ENCODE measurements at places on chromosomes 2 and 18.

DNA sequence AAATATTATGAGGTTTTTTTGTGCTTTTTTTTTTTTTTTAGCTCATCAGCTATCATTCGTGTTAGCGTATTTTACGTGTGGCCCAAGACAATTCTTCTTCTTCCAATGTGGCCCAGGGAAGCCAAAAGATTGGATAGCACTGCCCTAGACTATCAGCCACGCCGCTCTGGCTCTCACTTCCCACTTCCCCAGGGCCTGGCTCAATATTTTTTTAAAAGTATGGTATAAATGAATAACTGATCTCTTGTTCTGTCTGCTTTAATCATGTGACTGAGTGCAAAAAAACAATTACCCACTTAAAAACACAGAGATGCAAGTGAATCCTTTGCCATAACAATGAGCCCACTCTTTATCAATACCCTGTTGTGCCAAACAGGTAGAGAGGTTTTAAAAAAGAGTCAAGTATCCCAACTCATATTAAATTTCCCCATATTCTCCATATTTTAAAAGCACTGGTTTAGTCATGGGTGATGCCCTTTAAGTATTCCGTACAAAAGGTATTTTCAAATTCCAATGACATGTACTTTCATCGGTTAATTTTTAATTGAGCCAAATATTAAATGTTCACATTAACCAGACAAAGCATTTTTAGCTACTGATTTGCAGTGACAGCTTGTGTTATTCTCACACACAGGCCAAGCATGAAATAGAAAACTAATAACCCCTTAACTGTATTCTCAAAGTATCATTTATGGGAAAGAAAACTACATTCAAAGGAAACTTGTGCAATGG is 12.6 kb downstream of the BCL2 start:
- DNase-seq = no peak

- DNase-seq = no peak
Observed at GRCh38 chr2:69570474-69570873, 73.1 kb downstream of the AAK1 start.

DNA sequence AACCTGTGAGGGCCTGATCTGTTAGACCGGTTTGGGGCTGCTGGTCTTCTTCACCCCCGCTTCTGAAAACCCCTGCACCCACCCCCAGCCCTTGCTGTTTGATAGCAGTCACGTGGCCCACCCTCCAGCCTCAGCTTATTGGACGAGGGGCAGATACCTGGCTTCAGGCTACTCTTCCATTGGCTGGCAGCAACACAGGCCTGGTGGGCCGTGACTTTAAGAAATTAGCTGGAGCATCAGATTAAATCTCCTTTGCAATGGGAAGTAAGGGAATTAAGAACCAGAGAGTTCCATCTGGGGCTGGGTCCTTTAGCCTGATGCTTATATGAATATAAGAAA is 107.3 kb downstream of the KLHL29 start:
- DNase-seq = no peak

GRCh38 chr2:123913143-123913735 is 111.8 kb upstream of the CNTNAP5 start:
- DNase-seq = no peak

DNA sequence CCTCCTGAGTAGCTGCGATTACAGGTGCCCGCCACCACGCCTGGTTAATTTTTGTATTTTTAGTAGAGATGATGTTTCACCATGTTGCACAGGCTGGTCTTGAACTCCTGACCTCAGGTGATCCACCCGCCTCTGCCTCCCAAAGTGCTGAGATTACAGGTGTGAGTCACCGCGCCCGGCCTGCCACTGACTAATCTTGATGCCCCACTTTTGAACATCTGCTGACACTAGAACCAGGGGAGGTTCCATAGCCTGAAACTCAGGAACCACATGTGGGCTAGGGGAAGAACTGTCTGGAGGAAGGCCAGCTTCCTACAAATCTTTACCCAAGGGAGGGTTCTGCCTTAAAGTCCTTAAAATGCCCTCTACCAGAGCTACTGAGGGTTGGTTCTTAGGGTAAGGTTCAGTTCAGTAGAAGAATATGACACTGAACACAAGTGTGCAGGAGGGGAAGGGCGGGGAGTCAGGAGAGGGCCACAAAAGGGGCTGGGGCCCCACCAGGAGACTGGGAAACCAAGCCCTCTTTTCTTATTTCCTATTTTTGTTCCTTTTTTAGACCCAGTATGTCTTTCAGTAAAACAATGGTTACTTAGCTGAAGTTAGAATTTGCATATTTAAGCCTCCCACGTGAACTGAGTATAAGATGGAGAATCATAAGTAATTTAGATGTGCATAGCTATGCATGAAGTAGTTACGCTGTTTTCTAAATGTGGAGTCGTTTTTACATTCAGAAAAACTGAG is 6.3 kb upstream of the RAB31 start:
- DNase-seq = no peak

DNA sequence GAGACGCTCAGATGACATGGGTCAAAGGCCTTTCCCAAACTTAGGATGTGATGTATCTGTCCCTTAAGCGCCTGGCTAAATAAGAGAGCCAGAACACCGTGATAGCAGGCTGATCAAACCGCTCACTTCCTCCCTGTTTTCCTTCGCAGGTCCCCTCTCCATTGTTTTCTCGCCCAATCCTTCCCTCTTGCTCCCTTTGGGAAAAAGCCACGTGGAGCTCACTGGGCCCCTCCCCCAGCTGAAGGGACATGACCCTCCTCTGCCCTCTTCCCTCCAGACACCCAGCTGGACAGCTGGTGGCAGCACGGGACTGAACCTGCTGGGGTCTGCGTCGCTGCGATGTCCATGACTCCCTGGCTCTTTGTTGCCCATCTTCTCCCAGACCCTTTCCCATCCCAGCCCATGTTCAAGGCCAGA is 201.7 kb downstream of the TNS1 start:
- DNase-seq = no peak

DNA sequence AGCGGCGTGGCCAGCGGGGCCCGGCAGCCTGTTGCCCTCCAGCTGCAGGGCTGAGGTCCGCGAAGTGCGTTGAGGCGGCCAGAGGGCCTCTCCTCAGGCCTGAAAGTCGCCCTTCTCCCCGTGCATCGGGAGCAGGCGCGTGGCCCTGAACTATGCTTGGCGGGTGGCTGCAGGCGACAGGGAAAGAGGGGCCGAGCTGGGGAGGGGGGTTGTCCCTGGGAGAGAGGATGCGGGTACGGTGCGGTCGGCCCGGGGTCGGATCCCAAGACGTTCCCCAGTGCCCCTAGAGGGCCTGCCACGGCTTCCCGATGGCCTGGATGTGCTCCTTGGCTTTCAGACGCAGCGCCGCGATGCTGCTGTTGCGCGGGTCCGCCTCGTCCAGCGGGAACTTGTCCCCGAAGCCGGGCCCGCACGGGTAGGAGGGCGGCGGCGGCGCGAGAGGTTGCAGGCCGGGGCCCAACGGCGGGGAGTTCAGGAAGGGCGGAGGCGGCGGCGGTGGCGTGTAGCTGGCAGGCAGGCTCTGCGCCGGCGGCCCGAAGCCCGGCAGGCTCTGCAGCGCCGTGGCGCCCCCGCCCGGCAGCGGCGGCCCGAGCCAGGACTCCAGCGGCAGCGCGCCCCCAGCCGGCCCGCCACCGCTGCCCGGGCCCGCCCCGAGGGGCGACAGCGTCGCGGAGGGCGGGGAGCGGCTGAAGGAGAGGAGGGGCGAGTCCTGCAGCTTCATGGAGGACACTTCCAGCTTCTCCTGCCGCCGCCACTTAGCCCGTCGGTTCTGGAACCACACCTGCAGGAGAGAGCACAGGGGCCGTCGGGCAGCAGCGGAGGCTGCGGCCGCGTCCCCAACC is 4.3 kb downstream of the RAX start:
- no peak for DNase-seq

GRCh38 chr2:30147196-30147714 is 448 bp downstream of the YPEL5 start:
- DNase-seq = no peak

DNA sequence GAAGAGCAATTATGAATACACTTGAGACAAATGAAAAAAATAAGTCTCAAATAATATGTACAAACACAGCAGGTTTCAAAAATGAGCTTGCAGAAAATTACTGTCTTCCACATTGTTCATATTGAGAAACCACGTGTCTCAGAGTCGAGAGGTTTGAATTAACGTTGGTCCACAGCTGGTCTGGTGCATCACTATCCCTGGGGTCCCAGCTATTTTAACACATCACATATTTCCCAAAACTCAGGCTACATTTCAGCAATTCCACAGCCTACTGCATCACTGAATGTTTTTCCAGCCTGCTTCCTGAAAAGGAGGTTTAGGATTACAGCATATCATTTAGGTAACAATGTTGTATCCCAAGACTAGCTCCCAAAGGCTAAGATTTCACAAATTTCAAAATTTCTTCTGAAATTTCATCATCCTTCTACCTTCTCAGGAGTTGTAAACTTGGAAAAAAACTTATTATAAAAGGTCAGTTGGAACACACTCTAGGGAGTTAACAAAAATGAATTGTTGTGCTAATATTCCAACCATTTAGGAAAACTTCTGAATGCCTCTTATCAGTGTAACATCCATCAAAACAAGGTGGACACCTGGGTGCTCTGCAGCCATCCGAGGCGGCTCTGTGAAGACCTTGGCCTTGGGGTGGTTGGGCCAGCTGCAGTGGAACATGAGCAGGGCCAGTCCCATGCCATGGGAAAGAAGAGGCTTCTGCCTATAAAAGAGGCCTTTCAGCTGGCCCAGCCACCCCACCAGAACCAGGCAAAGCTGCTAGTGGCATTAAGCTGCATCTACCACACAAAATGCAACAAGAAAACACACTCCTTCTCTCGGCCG is 198.1 kb upstream of the RBBP8 start:
- DNase-seq = no peak

DNA sequence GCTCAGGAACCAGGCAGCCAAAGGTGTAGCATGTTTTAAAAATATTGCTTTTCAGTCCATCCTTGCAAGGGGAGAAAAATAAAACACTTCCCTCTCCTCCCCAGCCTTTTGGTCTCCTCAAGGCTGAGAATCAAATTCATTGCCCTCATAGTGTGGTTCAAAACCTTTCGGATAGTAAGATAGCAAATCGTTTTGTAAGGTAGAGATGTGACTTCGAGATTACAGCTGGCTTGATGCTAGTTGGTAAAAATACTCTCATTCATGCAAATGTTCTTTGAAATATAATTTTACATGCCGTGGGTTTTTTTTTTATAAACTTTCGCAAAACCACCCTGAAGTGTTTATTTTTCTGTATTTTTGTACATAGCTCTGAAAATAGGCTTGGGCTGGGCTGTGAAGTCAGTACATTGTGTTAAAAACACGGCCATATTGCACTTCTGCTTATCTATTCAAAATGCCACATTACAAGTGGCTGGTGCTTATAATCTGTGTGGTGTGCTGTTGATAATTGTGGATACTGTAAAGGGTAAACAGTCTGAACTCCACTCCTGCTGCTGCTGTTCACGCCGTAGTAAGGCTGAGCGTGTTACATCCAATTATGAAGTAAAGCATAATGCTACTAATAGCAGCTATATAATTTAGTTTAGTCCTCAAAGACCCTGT is 172.0 kb upstream of the SIX3 start:
- no peak for DNase-seq

DNA sequence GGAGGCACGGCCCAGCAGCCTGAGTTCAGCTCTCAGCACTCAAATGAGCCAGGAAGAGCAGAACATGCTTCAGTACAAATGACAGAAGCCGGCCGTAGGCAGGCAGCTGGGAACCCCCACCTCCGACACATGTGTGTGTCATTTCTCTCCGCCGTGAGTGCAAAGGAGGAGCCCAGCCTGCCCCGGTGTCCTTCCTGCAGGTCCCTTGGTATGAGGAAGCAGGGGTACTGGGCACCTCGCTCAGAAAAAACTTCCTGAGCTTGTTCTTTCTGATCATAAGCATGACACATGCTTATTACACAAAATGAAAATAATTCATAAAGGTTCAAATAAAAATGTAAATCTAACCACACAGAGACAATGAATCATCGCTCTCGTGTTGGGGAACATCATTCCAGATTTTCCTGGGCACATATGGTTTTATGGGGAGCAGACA is 35.3 kb downstream of the KCNF1 start:
- DNase-seq = no peak

GRCh38 chr2:2642906-2643890 is 312.1 kb upstream of the MYT1L start:
- DNase-seq = no peak

DNA sequence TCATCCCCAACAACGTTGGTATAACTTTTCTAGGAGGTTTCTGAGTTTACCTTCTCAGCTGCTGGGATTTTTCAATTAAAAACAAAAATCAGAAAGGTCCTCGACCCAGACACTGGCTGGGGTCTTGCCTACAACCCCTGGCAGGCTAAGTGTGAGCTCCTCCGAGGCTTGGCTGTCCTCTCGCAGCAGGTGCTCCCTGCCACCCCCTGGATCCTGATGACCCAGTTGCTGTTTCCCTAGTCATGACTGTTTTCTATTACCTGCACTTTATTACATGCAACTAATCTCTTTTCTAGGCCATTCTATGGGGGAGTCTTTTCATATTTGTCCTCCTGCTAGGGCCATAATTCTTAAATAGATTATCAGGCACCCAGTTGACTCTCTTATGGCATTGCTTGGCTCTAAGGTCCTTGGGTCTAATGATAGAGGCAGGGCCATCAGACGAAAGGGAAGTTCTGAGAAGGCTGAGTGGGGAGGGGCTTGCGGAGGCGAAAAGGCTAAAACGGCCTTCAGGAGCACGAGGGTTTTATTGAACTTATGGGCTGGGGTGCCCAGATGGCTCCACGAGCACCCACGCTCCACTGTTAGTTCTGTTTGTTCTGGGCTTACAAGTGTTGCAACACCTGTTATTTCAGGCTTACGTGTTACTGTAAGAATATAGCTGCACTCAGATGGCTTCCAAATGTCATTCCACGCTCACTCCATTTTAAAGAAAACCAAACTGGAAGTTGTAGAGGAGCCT is 166.0 kb downstream of the NCK2 start:
- no peak for DNase-seq

GRCh38 chr18:63016270-63016669 is 300.9 kb downstream of the PHLPP1 start:
- no peak for DNase-seq

- DNase-seq = no peak
Observed at GRCh38 chr2:98731041-98731893, at the start of gene MGAT4A. Gene MGAT4A (minus strand): TSS chr2:98731132. CDS start chr2:98726332, 4,800 bp downstream.

DNA sequence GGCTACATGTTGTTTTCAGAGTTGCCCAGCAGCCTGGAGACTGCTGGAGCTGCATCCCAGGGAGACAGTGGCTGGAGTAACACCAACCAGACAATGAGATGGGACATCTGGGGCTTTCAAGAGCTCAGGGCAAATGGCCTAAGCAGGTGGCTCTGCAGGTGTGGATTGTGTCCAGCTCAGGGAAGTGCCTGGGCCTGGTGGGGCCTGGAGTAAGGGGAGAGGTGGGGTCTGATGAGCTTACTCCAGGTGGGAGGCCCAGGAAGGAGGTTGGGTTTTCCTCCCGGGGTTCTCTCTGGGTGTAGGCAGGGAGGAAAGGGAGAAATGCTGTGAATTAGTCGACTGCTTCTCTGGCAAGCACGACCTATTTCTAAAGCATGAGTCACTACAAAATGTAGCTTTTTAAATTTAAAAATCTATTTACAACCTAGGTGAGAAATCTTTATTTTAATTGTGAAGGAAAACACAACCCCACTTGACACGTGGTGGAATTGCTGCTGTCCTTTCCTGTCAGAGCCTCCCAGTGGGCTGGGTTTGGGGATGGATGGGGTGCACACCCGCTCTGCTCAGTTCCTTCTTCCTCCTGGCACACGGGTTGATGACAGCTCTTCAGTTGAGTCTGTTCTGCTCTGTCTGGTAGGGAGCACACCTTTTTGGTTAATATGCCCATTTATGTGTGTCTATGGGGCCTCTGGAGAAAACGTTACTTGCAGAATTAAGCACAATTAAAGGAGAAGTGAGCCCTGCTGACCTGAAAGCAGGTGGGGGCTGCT is 81.6 kb downstream of the SH3RF3 start:
- DNase-seq = no peak
